Aorta (tissue), 5 donors: ENCODE measurements at places on chromosomes 13 and 19. TPM values are rescaled to one million over a fixed set of nuclear protein-coding genes. Genes with fewer than 3 reads are reported as not detected.

DNA sequence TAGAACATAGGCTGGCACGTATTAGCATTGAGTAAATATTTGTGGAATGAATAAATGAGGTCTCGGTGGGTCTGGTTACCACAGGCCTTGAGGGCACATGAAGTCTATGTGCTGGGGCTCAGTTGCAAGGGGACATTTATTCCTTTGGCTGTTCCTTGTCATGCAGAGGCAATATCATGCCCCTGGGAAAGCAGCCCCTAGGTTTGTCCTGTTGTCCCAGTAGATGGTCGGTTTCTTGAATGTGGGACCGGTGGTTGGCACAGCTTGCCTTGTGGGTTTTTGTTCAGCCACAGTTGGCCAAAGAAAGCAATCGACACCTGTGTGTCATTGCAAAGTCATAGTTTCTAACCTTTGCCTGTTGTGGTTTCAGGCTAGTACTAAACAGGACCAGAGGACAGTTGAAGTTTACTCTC lies 24.7 kb upstream of the GPR183 start:
- no peak for DNase-seq

GRCh38 chr13:29227576-29227975 lies 367.9 kb downstream of the SLC7A1 start:
- DNase-seq, result no peak

DNA sequence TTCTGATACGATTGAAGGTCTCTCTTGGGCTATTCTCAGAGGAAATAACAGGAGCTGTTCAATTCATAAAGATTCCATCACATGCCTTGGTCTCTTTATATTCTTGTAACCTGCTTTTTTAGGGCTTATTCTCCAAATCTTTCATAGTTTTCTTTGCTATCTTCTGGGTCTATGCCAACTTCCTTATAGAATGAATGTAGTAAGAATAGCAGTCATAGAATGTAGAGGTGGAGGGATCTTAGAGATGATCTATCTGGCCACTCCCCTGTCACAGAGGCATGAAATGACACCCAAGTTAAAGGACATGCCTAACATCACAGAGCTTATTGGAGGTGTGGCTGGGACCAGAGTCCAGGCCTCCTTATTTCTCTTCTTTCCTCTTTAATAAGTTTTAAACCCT lies 13.2 kb downstream of the LCP1 start:
- no peak for DNase-seq

HOMER3 gene
- polyA plus RNA-seq, result 59.9 TPM

ZIM2 gene
- polyA plus RNA-seq, result not detected

FXYD1 gene
- polyA plus RNA-seq, result 288 TPM
